ENCODE measurements at places on chromosomes 3 and 15. TPM values are rescaled to one million over a fixed set of nuclear protein-coding genes. Genes with fewer than 3 reads are reported as not detected.

GRCh38 chr3:52792961-52793695, 1.5 kb upstream of the ITIH3 start:
- DNase-seq = no peak

GRCh38 chr3:151120409-151120808, 34.9 kb downstream of the MED12L start:
- DNase-seq = no peak

DNA sequence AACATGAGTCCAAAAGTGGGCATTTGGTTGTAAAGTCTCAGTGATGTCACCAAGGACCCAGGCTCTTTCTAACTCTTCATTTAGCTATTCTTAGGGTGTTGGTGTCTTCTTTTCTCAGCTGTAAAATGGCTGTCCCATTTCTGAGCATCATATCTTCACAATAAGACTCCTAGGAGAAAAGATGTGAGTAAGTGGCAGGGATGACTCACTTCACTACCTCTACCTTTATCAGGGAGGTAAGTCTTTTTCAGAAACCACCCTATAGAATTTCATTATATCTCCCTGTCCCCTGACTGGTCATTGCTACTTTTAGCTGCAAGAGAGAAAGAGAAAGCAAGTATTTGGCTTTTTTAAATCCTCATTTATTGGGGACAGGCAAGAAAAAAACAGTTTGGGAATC, 300.2 kb upstream of the RBMS3 start:
- no peak for DNase-seq

- DNase-seq = no peak
These were observed 186.8 kb downstream of the SLCO3A1 start for GRCh38 chr15:92040350-92040749.

GRCh38 chr3:76039431-76039830, 254.1 kb upstream of the ZNF717 start:
- DNase-seq = peak; percentile 23

DNA sequence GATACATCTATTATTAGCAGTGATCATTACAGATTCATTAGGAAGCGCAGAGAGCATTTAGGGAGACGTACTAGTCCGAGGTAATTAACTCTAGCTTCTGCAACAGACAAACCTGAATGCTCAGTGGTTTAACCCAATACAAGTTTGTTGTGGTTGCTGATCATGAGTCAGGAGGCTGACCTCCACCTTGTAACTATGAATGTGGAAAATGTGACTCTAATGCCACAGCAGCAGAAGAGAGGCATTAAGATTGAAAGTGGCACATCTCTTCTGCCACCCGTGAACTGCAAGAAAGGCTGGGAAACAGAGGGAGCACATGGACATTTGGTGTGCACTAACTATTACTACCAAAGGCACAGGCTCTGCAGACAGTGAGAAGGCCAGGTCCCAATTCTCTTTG, 71.2 kb upstream of the C3orf80 start:
- peak; percentile 89 for DNase-seq

GRCh38 chr15:31870328-31871165, 159.8 kb upstream of the CHRNA7 start:
- DNase-seq = peak; percentile 29

GRCh38 chr3:186261638-186262037, 100.4 kb downstream of the DGKG start:
- no peak for DNase-seq

GRCh38 chr3:61565569-61565968, 4.2 kb downstream of the PTPRG start:
- DNase-seq = no peak

BFSP2 gene
- total RNA-seq = not detected

SYNPR gene
- not detected for total RNA-seq

Data from renal cortical epithelial cell (primary cell).